AG04450 (cell line): ENCODE measurements at places on chromosomes 16 and 17. TPM values are rescaled to one million over a fixed set of nuclear protein-coding genes. Genes with fewer than 3 reads are reported as not detected.

DNA sequence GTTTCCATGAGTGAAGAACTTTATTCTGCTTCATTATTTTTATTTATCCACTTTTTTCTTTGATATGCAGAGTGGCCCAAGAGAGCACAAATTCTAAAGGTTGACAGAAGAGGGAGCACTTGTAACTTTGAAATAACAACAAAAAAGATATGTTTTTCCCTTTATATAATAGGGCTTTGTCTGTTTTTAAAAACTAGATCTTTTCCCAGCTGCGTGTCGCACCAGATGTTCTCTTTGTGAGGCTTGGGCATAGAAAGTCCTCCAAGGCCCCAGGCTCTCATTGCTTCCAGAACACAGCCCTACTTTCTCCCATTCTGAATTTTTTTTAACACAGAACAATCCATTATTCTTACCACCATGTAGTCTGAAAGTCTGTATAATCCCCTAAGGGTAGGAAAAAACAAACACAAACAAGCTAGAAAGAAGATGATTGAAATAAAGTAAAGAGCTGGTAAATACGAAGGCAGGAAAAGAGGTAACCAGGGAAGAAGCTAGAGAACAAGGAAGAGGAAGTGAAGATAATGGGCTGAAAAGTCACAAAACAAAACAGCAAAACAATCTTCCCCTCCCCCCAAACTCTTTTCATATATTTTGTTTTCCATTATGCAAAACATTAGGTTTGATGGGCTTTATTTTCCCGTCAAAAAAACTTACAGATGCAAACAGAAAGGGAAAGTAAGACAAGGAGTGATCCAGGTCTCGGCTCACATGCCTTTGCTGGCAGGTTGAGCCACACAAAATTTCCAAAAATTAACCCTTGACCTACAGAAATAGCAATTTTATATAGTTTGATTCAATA, 160.4 kb downstream of the ABCA8 start:
- DNase-seq: peak; percentile 26

The SLFN12 gene
- 27.7 and 36.1 TPM in 2 replicates for polyA plus RNA-seq

The ADAP2 gene
- polyA plus RNA-seq: 1.4 and 1.7 TPM in 2 replicates

DNA sequence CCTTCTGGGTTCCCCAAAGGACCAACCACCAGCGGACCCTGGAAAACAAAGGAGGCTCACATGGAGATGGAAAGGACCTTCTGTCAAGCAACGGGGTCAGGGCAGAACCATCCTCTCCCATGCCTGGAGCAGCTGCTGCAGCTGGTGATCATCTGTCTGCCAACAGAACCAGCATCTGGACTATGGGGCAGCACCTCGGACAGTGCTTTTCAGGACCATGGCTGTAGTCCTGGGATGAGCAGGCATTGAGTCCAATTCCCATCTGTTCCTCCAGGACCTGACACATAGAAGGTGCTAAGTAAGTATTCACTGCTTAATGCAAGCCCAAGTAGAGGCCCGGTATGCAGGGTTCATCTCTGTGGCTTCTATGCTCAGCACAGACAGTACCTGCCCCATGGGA, 304.7 kb downstream of the XYLT1 start:
- DNase-seq: no peak

The KRTAP9-1 gene
- not detected in 2 replicates for polyA plus RNA-seq

DNA sequence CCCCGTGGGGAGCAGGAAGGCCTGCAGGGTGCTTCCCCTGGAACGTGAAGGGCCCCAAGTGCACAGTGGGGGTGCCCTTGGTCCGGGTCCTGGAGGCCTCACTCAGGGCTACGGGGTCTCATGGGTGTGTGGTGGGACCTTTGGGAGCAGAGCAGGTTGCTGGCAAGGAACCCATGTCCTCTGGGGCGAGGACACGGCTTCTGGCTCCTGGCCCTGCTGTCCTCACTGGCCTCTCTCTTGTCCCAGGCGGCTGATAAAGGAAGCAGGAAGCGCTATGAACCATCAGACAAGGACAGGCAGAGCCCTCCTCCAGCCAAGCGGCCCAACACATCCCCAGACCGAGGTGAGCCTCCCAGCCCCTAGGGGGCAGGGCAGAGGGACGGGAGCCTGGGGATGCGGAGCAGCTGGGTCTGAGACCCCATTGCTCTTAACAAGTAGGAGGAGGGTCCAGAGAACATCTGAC, 9.8 kb upstream of the IL17C start:
- DNase-seq: no peak

The ABI3 gene
- 0.12 and 0.21 TPM in 2 replicates for polyA plus RNA-seq
